ENCODE measurements at places on chromosomes 6 and 20.

GRCh38 chr6:131861381-131861780 lies 53.6 kb downstream of the ENPP1 start:
- DNase-seq = no peak

DNA sequence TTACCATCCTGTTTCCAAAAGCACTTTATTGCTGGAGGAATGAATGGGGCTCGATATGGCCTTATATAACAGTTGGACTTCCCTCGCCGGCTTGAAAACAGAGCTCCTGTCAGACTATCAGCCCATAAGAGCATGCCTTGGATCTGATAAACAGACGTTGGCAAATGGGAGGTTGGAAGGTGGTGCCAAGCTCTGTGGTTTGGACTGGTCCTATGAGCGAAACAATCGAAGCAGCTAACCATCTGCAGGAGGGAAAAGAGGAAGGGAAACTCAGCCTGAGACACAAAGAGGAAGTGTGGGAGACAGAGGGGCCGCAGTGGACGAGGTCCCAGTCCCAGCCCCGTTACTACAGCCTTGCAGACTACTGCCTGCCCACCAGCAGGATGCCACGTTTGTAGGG lies 92.9 kb downstream of the TFAP2C start:
- DNase-seq = no peak

DNA sequence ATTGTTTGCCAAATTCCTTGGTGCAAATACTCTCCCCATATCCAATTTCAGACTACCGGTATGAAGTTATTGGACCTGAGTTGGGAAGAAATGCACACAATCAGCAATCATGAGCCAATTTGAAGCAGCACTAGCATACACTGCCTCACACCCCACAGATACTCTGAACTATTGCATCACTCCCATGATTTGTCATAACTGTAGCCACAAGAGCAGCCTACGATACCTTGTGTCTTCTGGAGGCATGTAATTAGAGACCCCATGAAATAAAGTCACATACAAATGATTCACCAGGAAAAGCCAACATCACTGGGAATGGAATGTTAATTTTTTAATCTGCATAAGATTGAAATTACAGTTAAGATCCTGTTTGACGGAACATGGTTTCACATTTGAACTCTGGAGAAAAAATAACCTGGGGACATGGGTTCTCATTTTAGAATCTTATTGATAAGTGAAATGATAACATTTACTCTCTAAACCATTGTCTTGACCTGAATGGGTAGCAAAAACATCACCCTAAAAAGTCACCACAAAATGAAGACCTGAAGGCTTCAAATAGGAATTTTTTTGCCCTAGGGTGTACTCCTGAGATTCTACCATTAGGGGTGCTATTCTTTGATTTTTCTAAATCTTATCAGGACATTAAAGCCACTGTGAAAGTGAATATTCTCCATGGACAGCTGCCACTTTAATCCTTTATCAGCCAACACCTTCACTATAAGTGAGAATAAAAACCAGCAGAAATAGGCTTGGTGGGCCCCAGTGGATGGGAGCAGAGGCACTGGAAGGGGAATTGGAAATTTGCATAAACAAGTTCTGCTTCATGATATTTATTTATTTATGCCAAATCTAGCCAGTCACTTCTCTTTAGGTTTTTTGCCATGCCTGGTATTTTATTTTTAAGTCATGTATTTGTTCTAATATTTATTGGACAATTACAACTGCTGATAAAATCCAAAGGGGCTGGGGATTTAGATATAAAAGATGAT lies 34.5 kb upstream of the HBS1L start:
- peak; percentile 1 for DNase-seq

- DNase-seq = no peak
Observed at GRCh38 chr6:64777941-64778785, 928.9 kb downstream of the EYS start.

DNA sequence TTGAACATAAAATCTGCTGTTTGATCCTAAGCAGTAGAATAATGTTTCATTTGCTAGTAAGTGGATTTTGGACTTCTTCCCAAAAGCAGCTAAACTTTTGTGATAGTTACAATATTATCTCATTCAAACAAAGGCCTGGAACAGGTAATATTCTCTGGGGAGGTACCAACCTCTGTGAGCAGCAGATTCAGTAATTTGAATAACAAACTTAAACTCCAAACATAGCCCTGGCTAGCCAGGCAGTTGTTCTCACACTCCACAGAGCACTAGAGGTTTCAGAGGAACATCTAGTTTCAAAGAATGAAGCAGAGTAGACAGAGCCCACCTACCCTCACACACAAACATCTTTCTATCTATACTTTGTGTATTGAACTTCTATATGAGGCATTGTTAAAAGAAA lies 40.9 kb downstream of the LGSN start:
- no peak for DNase-seq

DNA sequence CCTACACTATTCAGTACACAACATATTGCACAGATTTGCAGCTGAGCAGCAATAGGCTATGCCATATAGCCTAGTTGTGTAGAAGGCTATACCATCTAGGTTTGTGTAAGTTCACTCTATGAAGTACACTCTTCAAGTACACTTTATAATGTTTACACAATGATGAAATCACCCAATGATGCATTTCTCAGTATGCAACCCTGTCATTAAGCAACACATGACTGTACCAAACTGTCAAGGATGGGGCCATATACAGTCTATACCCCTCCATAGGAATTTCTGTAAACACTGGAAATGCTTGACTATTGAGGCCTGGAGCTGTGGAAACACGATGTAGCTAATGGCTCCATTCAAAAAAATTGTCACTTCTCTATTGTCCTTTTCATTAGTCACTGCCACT lies 535.4 kb downstream of the EPM2A start:
- DNase-seq = no peak

DNA sequence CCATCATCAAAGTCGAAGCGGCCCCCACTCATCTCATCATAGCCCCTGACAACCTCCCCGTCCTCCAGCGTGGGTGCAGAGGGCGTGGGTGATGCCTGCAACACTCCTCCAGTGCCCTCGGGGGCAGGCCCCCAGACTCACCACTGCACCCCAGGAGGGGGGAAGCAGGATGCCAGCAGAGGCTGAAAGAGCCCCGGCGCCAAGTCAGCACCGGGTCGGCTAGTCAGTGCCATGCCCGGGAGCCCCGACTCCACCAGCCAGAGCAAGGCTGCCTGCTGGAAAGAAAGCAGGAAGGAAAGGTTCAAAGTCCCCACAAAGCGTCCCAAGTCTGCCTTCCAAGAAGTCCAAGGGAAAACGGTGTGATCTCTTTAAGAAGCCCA lies 324 bp downstream of the JPH2 start:
- no peak for DNase-seq

DNA sequence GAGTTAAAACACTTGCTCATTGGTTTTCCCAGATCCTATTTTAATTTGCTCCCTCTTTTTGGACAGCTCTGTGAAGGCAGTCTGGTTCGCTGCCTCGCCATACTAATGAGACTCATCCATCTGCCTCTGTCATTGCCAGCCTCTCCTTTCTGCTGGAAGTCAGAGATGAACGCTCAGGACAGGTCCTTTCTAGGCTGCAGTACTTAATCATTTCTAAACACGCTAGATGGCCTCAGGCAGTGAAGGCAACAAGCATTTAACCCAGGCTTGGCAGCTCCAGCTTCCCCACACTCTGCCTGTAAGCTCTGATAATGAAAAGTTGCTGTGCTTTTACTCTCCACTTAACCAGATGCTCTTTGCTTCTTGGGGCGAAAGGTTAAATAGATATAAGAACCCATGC lies 286.7 kb upstream of the POU3F2 start:
- DNase-seq = no peak

DNA sequence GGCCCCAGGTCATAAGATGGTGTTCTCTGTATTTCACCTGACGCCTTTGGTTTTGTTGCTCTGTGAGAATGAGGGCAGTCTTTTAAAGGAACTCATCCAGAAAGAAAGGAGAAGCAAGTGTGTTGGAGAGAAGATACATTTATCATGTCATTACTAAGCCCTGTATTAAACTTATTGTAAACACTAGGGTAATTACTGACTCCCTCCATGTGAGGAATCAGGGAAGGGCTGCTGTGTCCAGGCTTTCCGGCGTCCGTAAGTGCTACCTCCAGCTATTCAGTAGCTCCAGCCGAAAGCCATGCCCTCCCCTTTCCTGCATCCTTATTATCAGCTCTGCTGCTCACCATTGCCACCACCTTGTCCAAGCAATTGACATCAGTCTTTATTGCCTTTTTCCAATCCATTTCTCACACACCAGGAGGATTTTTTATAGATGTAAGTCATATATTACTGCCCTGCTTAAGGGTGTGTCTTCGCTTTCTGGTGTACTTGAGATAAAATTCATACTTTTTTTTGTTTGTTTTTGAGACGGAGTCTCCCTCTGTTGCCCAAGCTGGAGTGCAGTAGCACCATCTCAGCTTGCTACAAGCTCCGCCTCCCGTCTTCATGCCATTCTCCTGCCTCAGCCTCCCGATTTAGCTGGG lies 94.7 kb downstream of the RPP40 start:
- DNase-seq = no peak

DNA sequence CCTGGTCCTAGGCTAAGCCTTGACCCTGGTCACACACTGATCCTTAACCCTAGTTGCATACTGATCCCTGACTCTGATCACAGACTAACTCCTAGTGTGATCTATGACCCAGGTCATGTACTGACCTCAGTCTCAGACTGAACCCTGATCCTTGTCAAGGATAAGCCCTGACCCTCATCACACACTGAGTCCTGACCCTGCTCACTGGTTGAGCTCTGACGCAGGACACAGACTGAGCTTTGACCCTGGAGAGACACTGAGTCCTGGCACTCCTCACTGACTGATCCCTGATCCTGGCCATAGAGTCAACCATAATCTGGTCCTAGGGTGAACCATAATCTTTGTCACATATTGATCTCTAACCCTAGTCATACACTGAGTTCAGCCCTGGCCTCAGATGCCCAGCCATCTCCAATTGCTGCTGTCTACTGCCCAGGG lies 37.9 kb downstream of the KCNB1 start:
- no peak for DNase-seq

GRCh38 chr20:31713312-31714273 lies 9.1 kb downstream of the BCL2L1 start:
- no peak for DNase-seq

DNA sequence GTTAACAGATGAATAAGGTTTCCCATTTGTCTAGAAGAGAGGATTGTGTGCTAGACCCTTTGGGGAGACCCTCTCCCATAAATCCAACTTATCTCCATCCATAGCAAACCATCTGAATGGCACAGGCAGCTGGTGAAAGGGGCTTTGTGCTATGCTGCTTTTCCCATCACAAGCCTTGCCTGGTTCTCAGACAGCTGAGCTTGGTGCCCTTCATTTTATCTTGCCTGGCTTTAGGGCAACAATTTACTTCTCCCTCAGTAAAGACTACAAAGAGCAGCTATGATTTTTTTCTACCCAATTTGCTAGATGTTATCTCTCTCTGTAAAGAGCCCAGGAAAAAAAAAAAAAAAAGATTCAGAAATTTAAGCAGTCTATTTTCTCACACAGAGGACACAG lies 117.0 kb upstream of the COL21A1 start:
- no peak for DNase-seq

DNA sequence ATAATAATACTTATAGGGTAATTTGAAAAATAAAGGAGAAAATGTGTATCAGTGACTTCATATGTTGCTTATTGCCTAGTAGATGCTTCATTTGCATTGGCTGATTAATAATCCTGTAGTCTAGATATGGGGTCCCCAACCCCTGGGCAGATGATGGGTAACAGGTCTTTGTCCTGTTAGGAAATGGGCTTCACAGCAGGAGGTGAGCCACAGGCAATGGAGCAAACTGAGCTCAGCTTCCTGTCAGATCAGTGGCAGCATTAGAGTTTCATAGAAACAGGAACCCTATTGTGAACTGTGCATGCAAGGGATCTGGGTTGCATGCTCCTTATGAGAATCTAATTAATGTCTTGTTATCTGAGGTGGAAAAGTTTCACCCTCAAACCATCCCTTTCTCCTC lies 1049.5 kb upstream of the EPHA7 start:
- DNase-seq = no peak

DNA sequence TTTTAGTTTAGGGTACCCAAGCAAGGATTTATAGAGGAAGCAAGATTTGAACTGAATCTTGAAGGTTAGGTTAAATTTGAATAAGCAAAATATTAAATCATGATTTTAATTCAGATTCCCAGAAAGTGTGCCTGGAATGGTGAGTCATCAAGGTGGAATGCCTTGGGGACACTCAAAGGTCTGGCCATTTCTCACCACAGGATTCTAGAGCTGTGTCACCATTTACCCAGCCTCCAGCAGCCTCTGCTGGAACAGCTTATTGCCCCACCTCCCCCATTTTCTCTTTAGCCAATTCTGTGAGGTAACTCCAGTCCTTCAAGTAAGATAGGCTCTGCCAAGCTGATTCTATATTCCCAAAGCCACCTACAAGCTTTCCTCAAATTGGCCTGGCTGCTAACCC lies 181.4 kb downstream of the SIM1 start:
- DNase-seq = no peak

DNA sequence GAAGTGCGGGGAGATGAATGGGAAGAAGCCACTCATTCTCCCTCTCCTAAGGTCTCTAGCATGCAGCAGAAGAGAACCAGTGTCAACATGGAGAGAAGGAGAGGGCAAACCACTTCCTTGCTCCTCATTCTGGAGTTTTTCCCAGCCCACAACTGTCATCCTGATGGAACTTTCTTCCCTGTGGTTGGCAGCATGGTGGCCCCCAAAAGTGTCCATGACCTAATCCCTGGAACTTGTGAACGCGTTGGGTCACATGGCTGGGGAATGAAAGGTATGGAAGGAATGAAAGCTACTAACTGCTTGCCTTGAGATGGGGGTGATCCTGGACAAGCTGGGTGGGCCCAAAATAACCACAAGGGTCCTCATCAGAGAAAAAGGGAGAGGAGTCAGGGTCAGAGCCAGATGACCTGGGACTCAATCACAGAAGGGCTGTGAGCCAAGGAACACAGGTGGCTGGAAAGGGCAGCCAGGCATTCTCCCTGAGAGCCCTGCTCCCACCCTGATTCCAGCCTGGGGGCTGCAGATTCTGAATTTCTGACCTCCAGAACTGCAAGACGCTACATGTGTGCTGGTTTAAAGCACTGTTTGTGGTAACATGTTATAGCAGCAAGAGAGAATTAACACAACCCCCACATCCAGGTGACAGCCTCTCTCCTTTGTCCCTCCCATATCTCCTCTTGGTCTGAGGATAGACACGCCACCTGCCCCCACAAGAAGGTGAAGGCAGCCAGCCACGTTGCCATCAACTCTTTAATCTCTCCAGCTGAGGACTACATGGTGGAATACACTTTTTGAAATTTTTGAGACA lies 63.2 kb downstream of the PYGB start:
- DNase-seq = no peak

DNA sequence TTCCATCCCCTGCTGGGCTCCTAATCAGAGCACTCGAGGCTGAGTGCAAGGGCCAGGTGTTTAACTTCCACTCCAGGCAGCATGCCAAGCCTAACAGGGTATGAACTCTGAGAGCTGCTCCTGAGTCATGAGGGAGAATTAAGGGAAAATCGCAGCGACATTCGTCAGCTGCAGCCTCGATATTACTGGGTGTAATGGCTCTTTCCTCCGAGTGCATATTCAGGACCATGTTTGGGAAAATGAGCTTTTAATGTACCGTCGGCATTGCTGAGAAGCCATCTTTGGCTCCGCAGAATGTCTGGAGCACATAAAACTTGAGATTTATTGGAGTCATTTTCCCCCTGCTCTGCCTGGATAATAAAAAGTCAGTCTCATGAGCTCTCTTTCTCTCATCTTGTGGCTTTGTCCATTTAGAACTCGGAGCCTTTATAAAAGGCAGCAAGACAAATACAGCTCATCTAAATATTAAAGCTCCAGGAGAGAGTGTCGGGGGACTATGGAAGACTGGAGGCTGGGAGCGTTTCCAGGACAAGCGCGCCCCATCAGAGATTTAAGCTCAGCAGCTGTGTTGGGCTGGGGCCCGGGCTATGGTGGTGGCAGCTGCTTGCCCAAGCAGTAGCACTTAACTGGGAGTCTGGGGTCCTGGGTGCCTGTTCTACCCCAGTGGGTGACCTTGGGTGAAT lies 103.7 kb downstream of the TOX2 start:
- no peak for DNase-seq

Data from iPS DF 6.9 (cell line).